ENCODE measurements at places on chromosomes 7 and 10.

- no peak for DNase-seq
Measured at GRCh38 chr10:115390607-115391006, 297.4 kb downstream of the ATRNL1 start.

- no peak for DNase-seq
Measured at GRCh38 chr10:72445851-72446250, 91.1 kb upstream of the DNAJB12 start.

- DNase-seq = no peak
Measured at GRCh38 chr10:71063401-71063800, 149.0 kb upstream of the UNC5B start.

- no peak for DNase-seq
Measured at GRCh38 chr7:124643311-124643811, 122.2 kb downstream of the GPR37 start.

GRCh38 chr10:110821508-110821907 lies 50.2 kb upstream of the PDCD4 start:
- DNase-seq = no peak

DNA sequence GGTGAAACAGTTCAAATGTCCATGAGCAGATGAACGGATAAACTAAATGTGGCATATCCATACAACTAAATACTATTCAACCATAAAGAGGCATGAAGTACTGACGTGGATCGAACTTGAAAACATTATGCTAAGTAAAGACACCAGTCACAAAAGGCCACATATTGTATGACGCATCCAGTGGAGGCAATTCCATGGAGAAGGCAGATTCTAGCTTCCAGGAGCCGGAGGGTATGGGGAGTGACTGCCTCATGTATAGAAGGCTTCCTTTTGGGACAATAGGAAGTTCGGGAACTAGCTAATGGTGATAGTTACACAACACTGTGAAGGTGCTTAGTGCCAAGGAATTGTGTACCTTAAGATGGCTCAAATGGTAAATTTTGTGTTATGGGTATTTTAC lies 98.4 kb downstream of the VIPR2 start:
- DNase-seq = no peak

DNA sequence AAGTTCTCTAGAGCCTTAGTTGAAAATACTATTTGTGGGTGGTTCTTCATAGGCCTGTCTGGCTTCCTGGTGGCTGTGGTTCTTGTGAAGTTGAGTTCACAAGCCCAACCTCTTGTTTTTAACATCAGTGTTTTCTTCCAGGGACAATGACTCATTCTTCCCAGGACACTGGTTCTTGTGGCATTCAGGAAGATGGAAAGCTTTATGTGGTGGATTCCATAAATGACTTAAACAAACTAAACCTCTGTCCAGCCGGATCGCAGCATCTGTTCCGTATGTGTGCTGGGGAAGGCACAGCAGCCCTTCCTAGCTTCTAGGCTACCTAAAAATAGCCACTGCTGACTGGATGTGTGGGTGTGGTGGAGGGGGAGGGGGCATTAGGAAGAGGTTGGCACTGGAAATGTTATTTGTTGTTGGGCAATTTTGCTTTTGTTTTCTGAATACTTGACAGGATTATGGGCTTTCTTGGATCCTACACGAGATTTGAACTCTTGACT lies 3.9 kb downstream of the LSMEM1 start:
- DNase-seq = peak; percentile 80

Data from amniotic stem cell (primary cell).